ENCODE measurements at places on chromosomes 4 and X.
A peak's percentile ranks its signal among the peaks of the same experiment; 100 is the strongest.

DNA sequence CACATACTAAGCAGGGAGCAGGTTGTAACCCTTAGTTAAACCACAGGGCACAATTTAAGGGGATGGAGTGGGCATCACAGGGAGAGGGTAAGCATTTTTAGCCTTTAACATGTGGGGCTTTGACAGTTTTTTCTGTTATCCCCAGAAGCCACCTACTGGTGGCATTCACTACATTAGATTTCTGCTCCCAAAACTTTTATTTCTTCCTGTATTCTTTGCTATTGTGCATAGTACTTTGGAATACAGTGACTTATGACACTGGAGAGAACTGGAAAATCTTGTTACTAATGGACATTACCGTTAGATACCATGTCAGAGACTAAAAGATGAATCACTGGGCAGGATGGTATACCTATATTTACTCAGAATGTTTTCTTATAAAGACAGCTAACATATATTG is 7.3 kb downstream of the TRIM75 start:
- no peak overlapping the region for H3K4me3 ChIP-seq
- no peak overlapping the region for H3K27ac ChIP-seq
- H3K36me3 ChIP-seq: no peaks in the 10 kb centered on the region

- no peaks in the 10 kb centered on the region for H3K36me3 ChIP-seq
- H3K27ac ChIP-seq: no peak overlapping the region
- no peak overlapping the region for H3K4me3 ChIP-seq
- DNase-seq: no peak
- H3K27me3 ChIP-seq: peaks cover 49% of the 10 kb centered on the region
- H3K4me1 ChIP-seq: peaks cover 8% of the 10 kb centered on the region
Measured at GRCh38 chr4:24394041-24394440, 190.3 kb downstream of the DHX15 start.

DNA sequence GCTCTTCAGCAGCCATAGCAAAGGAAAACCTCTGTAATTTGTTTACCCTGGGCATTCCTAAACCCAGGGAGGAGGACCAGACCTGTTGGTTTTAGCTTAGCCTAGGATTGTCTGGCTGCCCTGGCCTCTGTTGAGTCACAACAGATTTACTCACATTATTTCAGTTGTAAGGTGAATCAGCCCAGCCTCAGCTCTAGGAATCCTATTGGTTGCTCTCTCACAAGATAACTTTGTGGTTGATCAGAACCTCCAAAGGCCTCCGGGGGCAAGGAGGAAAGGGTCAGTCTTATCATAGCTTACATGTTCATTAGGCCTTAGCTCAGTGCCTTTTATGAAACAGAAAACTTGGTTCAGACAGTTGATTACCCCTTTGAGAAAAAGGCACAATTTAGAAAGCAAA is 41.0 kb downstream of the PDK3 start:
- H3K4me1 ChIP-seq: peaks cover 8% of the 10 kb centered on the region
- H3K4me3 ChIP-seq: no peak overlapping the region
- no peaks in the 10 kb centered on the region for H3K27me3 ChIP-seq
- DNase-seq: no peak
- H3K27ac ChIP-seq: no peak overlapping the region
- H3K36me3 ChIP-seq: peaks cover 19% of the 10 kb centered on the region

DNA sequence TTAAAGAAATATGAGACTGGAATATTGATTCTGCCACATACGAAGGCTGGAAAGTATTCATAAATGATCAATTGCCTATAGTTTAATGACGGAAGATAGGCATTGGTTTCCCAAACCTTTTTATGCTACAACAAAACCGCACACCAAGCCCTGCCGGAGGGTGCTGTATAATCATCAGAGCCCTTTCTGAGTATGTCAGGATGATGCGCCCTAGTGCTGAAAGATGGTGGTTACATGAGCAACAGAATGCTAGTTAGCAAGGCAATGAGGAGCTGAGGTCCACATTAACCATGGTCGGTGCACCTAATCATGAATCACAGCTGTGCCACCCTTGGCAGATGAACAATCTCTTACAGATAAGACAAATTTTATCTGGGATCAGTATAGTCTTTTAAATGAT is 491.1 kb downstream of the PACRGL start:
- peaks cover 4% of the 10 kb centered on the region for H3K4me1 ChIP-seq
- H3K27ac ChIP-seq: no peak overlapping the region
- DNase-seq: no peak
- H3K27me3 ChIP-seq: no peaks in the 10 kb centered on the region
- no peaks in the 10 kb centered on the region for H3K36me3 ChIP-seq

DNA sequence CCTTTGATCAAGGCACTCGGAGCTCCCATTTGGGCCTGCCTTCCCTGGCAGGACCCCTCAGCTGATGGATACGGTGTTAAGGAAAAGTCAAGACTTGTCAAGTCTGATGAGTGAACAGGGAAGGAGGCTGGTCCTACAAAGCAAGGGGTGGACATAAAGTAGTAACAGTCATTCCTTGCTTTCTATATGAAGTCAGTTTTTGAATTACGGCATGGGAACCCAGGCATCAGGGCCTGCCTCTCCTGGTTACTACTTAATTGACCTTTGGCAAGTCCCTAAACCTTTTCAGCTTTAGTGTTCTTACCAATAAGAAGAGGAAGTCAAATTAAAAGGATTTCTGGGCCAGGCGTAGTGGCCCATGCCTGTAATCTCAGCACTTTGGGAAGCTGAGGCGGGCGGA is 7.0 kb downstream of the CHST7 start:
- H3K4me3 ChIP-seq: no peak overlapping the region
- H3K36me3 ChIP-seq: peaks cover 2% of the 10 kb centered on the region
- peaks cover 18% of the 10 kb centered on the region for H3K27me3 ChIP-seq
- DNase-seq: no peak

DNA sequence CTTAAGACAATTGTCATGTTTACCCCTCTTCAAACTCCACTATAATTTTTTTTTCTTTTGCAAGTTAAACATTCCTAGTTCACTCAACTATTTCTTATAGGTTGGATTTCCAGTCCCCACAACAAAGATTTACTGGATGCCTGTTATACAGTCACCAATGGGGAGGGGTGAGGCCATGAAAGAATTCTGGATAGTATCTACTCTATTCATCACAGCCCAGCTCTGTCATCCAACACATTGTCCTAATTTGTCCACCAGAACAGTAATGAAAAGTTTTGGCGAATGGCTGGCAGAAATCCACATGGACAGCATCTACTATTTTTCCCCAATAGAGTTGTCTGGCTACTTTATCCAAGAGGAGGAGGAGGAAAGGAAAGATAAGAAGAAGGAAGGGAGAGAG is 192.7 kb upstream of the S100G start:
- H3K27ac ChIP-seq: peak overlapping the region; percentile 70
- H3K36me3 ChIP-seq: peaks cover 9% of the 10 kb centered on the region
- H3K27me3 ChIP-seq: no peaks in the 10 kb centered on the region
- H3K4me1 ChIP-seq: peaks cover 31% of the 10 kb centered on the region

GRCh38 chrX:107600366-107600765 is 27.9 kb upstream of the PRPS1 start:
- no peaks in the 10 kb centered on the region for H3K36me3 ChIP-seq
- H3K4me1 ChIP-seq: peaks cover 8% of the 10 kb centered on the region
- H3K27me3 ChIP-seq: no peaks in the 10 kb centered on the region
- no peak overlapping the region for H3K4me3 ChIP-seq
- H3K27ac ChIP-seq: no peak overlapping the region

DNA sequence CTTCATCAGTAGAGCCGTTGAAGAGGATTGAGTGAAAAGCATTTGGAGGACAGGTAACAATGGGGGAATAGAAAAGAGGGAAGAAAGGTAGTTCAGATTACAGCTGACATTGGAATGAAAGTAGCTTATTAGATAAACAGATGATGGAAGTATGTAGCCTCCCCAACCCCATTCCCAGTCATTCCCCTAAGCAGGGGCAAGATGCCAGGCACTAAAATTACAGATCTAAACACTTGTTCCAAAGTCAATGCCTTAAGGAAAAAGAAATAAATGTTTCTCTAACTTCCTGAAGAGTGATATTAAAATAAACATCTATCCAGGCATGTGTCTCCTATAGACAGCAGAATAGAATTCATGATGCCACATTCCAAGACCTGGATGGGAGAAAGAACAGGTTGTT is 350.8 kb downstream of the PDGFC start:
- no peaks in the 10 kb centered on the region for H3K36me3 ChIP-seq
- no peaks in the 10 kb centered on the region for H3K27me3 ChIP-seq
- no peak for DNase-seq
- H3K4me1 ChIP-seq: no peaks in the 10 kb centered on the region
- no peak overlapping the region for H3K4me3 ChIP-seq

- H3K27ac ChIP-seq: no peak overlapping the region
- no peaks in the 10 kb centered on the region for H3K27me3 ChIP-seq
- no peak overlapping the region for H3K4me3 ChIP-seq
- H3K36me3 ChIP-seq: no peaks in the 10 kb centered on the region
Measured at GRCh38 chr4:155545456-155545855, 121.2 kb upstream of the GUCY1A1 start.

GRCh38 chr4:105472871-105473323 is 965 bp downstream of the PPA2 start:
- H3K27ac ChIP-seq: peak overlapping the region; percentile 100
- peaks cover 18% of the 10 kb centered on the region for H3K4me1 ChIP-seq
- DNase-seq: no peak
- peak overlapping the region; percentile 100 for H3K4me3 ChIP-seq

DNA sequence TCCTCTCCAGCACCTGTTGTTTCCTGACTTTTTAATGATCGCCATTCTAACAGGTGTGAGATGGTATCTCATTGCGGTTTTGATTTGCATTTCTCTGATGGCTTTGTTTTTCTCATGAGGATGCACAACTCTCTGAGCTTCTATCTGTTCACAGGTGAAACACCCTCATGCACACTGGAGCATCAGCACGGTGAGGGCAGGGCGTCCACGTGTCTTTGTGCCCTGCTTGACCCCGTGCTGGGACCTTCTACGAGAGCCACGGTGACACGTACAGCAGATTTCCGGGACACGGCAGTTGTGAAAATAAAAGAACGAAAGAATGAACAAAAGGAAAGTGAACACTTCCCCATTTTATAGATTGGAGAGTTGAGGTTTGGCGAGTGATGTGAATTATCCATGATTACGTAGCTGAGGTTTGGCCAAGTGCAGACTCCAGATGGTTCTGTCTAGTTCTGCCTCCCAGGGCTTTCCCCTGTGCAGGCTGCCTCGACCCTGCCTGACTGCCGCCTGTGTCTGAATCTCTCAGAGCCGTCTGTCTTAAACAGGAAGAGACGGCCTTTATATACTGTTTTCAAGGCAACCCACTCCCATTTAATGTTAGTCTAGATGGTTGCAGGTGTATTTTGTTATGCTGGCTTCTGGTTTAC is 67.8 kb upstream of the SORBS2 start:
- peaks cover 7% of the 10 kb centered on the region for H3K4me1 ChIP-seq
- H3K36me3 ChIP-seq: no peaks in the 10 kb centered on the region
- no peaks in the 10 kb centered on the region for H3K27me3 ChIP-seq
- no peak overlapping the region for H3K27ac ChIP-seq

GRCh38 chrX:118579417-118579816 is 83.8 kb downstream of the DOCK11 start:
- no peak overlapping the region for H3K4me3 ChIP-seq
- H3K27ac ChIP-seq: no peak overlapping the region
- peaks cover 8% of the 10 kb centered on the region for H3K4me1 ChIP-seq
- H3K27me3 ChIP-seq: no peaks in the 10 kb centered on the region

DNA sequence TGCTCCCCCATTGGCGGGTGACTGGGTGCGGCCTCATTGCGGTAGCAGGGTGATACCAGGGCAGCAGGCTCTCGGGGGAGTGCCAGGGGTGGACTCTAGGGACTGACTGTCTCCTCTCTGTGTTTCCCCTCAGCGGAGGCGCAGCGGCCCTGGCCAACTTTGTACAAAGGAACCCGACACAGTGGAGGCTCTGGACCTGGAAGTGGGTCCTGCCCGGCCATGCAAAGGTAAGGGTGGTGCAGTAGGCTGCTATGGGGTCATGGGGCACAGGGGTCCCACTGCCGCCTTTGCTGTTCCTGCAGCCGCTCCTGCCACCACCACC is 16.3 kb downstream of the SULT1B1 start:
- H3K27ac ChIP-seq: no peak overlapping the region
- DNase-seq: no peak
- no peaks in the 10 kb centered on the region for H3K4me1 ChIP-seq
- no peaks in the 10 kb centered on the region for H3K36me3 ChIP-seq
- no peak overlapping the region for H3K4me3 ChIP-seq

DNA sequence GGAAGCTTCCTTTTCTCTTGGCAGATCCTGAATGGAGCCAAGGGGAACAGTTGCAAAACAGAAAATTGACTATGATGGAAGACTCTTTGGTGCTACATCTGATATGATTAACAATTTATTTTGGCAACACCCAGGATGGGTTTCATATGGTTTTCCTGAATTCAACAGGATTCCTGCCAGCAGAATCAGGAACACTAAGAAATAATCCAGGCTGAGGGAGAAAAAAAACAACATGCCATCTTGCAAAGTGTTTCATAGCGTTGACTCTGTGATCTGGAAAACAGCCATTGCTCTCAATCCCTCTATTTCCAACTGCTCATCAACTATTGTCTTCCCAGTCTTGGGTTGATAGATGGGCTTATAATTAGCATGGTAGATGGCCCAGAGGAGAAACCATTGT is 303.8 kb upstream of the KLF3 start:
- DNase-seq: no peak
- H3K4me1 ChIP-seq: no peaks in the 10 kb centered on the region
- H3K4me3 ChIP-seq: no peak overlapping the region
- H3K27ac ChIP-seq: no peak overlapping the region
- H3K27me3 ChIP-seq: no peaks in the 10 kb centered on the region
- H3K36me3 ChIP-seq: no peaks in the 10 kb centered on the region

- DNase-seq: no peak
- H3K4me3 ChIP-seq: no peak overlapping the region
- H3K4me1 ChIP-seq: no peaks in the 10 kb centered on the region
- H3K27me3 ChIP-seq: peaks cover 5% of the 10 kb centered on the region
- no peaks in the 10 kb centered on the region for H3K36me3 ChIP-seq
Measured at GRCh38 chr4:143489106-143489505, 24.4 kb upstream of the SMARCA5 start.

- no peak overlapping the region for H3K27ac ChIP-seq
- H3K27me3 ChIP-seq: no peaks in the 10 kb centered on the region
Measured at GRCh38 chrX:15998350-15998749, 125.0 kb upstream of the GRPR start.

DNA sequence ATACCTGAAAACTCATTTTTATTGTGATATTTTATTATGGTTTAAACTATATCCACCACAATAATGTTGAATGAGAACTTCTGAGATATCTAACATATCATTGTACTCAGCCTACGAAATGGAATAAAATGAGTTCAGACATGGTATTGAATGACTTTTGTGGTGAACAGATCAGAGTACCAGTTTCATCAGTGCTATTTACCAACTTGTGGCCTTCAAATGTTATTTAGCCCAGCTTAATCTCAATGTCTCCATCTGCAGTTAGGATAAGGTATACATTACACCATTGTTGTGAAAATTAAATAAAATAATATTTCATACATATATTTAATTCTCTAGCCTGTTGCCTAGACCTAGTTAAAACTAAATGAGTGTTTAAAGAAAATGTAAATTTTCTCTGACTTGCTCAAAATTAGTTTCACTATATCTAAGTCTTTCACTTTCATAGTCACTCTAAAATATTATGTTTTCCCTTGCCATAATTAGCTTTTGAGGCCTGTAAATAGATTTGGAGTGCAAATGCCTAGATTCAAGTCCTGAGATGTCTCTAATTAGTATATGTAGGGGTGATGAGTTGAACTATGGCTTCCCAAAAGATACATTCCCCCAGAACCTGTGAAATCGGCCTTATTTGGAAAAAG is 594.2 kb downstream of the STPG2 start:
- H3K36me3 ChIP-seq: peaks cover 2% of the 10 kb centered on the region
- no peak overlapping the region for H3K4me3 ChIP-seq
- no peaks in the 10 kb centered on the region for H3K27me3 ChIP-seq
- no peak for DNase-seq
- H3K27ac ChIP-seq: no peak overlapping the region

- H3K27me3 ChIP-seq: no peaks in the 10 kb centered on the region
- peaks cover 22% of the 10 kb centered on the region for H3K4me1 ChIP-seq
- no peak overlapping the region for H3K4me3 ChIP-seq
- no peaks in the 10 kb centered on the region for H3K36me3 ChIP-seq
- DNase-seq: no peak
Measured at GRCh38 chr4:179748837-179749236, 2306.6 kb upstream of the AGA start.

Data from progenitor cell of endocrine pancreas (in vitro differentiated cells).